Activated CD4-positive, alpha-beta T cell treated with anti-CD3 and anti-CD28 coated beads, Interleukin-2, amount 10 ng/mL, durations not matched to agents 7 days and 5 days (primary cell): ENCODE measurements at places on chromosomes 2 and 18. TPM values are rescaled to one million over a fixed set of nuclear protein-coding genes. Genes with fewer than 3 reads are reported as not detected.

Gene SEPTIN10
- total RNA-seq = 1.7 TPM

Gene ATF2
- 62.1 TPM for total RNA-seq

Gene NT5DC4
- not detected for total RNA-seq

Gene TACR1
- not detected for total RNA-seq

Gene CYBRD1
- total RNA-seq = 0.45 TPM

Gene ABCB6
- 10.3 TPM for total RNA-seq

DNA sequence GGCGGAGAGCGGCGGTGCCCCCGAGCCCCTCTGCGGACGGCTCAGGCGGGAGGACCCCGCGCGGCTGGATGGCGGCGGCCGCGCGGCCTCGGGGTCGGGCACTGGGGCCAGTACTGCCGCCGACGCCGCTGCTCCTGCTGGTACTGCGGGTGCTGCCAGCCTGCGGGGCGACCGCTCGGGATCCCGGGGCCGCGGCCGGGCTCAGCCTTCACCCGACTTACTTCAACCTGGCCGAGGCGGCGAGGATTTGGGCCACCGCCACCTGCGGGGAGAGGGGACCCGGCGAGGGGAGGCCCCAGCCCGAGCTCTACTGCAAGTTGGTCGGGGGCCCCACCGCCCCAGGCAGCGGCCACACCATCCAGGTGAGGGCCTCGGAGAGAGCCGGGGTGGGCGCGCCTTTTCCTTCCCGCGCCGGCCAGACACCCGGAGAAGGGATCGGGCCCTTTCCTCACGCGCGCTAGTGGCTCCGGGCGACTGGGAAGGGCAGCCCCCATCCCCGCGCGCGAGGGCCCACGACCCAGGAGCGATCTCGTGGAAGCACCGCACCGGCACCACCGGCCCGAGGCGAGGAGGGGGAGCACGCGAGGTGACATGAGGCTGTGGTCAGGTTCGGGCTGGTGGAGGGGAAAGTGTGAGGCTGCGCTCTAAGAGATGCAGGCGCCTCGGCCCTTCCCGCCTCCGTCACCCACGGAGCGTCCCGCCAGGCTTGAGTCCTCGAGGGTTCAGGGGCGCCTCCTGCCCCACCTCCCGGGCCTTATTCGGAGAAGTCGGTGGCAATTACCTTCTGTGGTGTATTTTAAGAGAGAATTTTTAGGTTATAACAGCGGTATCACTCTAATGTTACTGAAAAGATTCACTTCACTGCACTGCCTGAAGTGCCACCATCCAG, 607 bp downstream of the LAMA3 start:
- H3K27me3 ChIP-seq = peaks cover 53% of the 10 kb centered on the region
- no peak overlapping the region for H3K27ac ChIP-seq
- no peaks in the 10 kb centered on the region for H3K36me3 ChIP-seq
- DNase-seq = no peak
- H3K4me3 ChIP-seq = peak overlapping the region; percentile 40

GRCh38 chr18:31581498-31582197, 10.0 kb upstream of the TTR start:
- no peaks in the 10 kb centered on the region for H3K4me1 ChIP-seq
- DNase-seq = no peak
- no peaks in the 10 kb centered on the region for H3K27me3 ChIP-seq
- H3K4me3 ChIP-seq = no peak overlapping the region

DNA sequence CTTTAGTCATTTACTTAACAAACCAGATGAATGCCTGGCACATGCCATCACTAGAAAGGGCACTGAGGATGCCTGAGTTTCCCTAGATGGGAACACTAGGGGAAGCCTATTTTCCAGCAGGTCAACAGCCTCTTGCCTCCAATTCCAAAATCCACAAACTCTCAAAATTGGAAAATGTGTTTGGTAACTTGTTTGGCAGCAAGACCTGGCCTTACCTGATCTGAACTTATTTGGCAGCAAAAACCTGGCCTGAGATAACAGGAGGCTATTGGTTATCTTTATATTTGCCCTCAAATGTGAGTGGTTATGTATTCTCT, 2.6 kb downstream of the LIPG start:
- H3K4me3 ChIP-seq = no peak overlapping the region
- DNase-seq = no peak
- H3K27ac ChIP-seq = no peak overlapping the region

- no peak for DNase-seq
- H3K36me3 ChIP-seq = peaks cover 20% of the 10 kb centered on the region
- peaks cover 8% of the 10 kb centered on the region for H3K4me1 ChIP-seq
- H3K27me3 ChIP-seq = no peaks in the 10 kb centered on the region
Measured at GRCh38 chr18:13492314-13492713, 234.0 kb downstream of the FAM210A start.

GRCh38 chr2:236767941-236768340, 198.3 kb downstream of the ACKR3 start:
- H3K36me3 ChIP-seq = no peaks in the 10 kb centered on the region
- H3K27me3 ChIP-seq = peaks cover 5% of the 10 kb centered on the region
- H3K27ac ChIP-seq = no peak overlapping the region
- DNase-seq = no peak
- H3K4me1 ChIP-seq = no peaks in the 10 kb centered on the region

- peaks cover 15% of the 10 kb centered on the region for H3K4me1 ChIP-seq
- H3K4me3 ChIP-seq = peak overlapping the region; percentile 7
- no peaks in the 10 kb centered on the region for H3K27me3 ChIP-seq
Measured at GRCh38 chr2:54422072-54422581, 34.0 kb upstream of the SPTBN1 start.

DNA sequence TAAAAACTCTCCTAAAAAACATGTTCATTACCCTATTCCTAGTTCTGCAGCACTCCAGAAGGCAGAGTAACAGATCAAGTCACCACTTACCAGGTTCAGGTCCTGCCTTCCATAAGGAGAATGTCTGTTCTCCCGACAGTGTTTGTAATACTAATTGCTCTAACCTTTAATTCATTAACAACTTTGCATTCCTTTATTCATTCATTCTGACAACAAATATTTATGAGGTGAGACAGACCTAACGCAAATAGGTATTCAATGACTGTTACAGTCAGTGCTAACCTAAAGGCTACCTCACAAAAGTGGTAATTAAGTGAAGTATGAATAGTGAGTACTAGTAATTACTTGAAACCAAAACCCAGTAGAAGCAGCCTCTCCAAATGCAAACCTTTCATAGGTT, 224.0 kb downstream of the AFF3 start:
- no peak overlapping the region for H3K27ac ChIP-seq
- H3K27me3 ChIP-seq = no peaks in the 10 kb centered on the region
- no peak overlapping the region for H3K4me3 ChIP-seq
- H3K4me1 ChIP-seq = no peaks in the 10 kb centered on the region

- H3K27me3 ChIP-seq = no peaks in the 10 kb centered on the region
- DNase-seq = no peak
- H3K4me3 ChIP-seq = no peak overlapping the region
- H3K4me1 ChIP-seq = peaks cover 12% of the 10 kb centered on the region
Measured at GRCh38 chr2:45728458-45728942, 77.0 kb downstream of the PRKCE start.

GRCh38 chr2:24926602-24927252, 6.7 kb upstream of the ADCY3 start:
- no peak overlapping the region for H3K27ac ChIP-seq
- H3K4me1 ChIP-seq = peaks cover 6% of the 10 kb centered on the region
- DNase-seq = peak; percentile 14
- H3K4me3 ChIP-seq = no peak overlapping the region
- H3K36me3 ChIP-seq = no peaks in the 10 kb centered on the region
- no peaks in the 10 kb centered on the region for H3K27me3 ChIP-seq

DNA sequence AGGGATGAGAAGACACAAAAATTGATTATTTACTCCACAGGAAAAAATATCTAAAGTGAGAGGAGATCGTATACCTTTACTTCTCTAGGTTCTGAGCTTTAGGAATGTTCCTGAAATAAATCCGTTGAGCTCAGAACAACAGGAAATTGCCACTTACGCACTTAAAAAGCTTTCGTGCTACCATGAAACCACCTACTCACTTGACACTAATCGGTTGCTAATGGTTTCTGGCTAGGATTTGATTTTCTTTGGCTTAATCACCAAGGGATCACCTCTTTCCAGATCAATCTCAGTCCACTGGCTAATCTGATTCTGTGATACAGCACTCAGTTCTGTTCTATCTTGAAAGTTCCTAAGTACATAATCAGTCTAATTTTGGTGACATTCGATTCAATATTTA, 419.6 kb downstream of the DLGAP1 start:
- no peaks in the 10 kb centered on the region for H3K36me3 ChIP-seq
- no peak overlapping the region for H3K4me3 ChIP-seq
- peaks cover 6% of the 10 kb centered on the region for H3K27me3 ChIP-seq
- H3K27ac ChIP-seq = no peak overlapping the region
- no peaks in the 10 kb centered on the region for H3K4me1 ChIP-seq

GRCh38 chr2:102194609-102195268, 7.9 kb downstream of the IL1RL2 start:
- no peaks in the 10 kb centered on the region for H3K36me3 ChIP-seq
- no peak overlapping the region for H3K27ac ChIP-seq
- no peak for DNase-seq
- H3K4me1 ChIP-seq = peaks cover 11% of the 10 kb centered on the region
- peaks cover 8% of the 10 kb centered on the region for H3K27me3 ChIP-seq

GRCh38 chr2:145753041-145753608, 1233.2 kb upstream of the ZEB2 start:
- no peak overlapping the region for H3K27ac ChIP-seq
- H3K4me3 ChIP-seq = no peak overlapping the region
- no peaks in the 10 kb centered on the region for H3K36me3 ChIP-seq
- H3K4me1 ChIP-seq = peaks cover 14% of the 10 kb centered on the region
- no peaks in the 10 kb centered on the region for H3K27me3 ChIP-seq

- no peaks in the 10 kb centered on the region for H3K27me3 ChIP-seq
- DNase-seq = peak; percentile 94
- peaks cover 41% of the 10 kb centered on the region for H3K4me1 ChIP-seq
- H3K27ac ChIP-seq = peak within 1 kb of the TSS; percentile 95
- peaks cover 32% of the 10 kb centered on the region for H3K36me3 ChIP-seq
Measured at GRCh38 chr2:47402805-47403608, at the start of gene MSH2. TSS of gene MSH2 (plus strand) at chr2:47403156. CDS start at chr2:47403192, 36 bp downstream.

DNA sequence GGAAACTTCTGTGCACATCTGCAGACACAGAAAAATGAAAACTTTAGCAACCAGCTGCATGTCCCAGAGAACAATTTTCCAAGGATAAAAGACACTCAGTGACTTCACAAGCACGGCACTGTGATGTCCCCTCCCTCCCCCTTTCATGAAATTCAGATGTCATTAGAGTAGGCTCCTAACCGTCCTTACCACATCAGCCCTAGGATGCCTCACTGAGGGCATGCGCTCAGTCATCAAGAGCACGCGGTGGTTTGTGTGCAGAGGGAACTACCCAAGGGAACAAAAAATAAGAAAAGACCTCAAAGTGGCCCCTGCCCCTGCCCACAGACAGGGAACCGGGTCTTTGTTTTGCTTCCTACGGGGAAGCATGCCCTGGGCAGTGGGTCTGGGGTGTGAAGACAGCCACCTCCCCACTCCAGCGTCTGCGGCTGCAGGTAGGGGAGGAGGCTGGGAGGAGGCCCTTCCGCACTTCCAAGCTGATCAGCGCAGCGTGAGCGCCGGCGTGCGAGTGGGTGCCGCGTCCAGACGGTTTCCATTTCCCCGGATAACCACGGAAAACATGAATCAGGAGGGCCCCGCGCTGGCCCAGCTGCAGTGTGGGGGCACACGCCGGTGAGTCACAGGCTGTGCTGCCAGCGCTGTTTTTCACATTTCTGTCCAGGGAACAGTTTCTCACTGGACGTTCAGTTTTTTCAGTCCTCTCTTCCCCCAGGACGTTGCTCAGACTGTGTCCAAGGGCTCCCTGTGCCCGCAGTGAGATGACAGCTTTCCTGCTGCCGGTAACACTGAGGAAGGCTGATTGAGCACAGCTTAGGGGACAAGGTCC, 70.6 kb downstream of the COPS8 start:
- H3K36me3 ChIP-seq = no peaks in the 10 kb centered on the region
- H3K27ac ChIP-seq = no peak overlapping the region
- peaks cover 15% of the 10 kb centered on the region for H3K4me1 ChIP-seq
- H3K4me3 ChIP-seq = no peak overlapping the region

DNA sequence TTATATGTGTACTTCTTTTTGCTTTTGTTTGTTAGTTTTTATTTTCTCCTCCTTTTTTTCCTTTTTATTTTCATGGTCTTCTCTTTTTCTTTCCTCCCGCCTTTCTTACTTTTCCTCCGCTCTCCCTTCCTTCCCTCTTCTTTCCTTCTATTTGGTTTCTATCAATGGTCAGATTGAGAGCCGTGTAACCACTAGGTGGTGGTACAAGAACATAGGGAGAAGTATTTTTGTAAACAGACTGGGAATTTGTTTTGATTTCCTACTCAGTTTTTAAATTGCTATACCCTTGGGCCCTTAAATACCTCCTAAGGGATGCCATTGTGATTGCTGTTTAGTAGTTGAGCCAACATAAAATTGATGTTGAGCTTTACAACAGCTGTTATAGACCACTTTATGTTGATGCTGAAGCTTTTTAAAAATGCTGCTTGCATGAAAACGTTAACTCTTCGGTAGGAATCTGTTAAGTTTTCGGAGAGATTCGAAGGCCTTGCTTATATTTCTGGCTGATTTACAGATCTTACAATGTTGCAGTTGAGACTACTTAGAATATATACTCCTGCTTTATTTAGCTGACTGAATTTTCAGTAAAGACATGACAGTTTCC, 124.2 kb downstream of the UBE2E3 start:
- H3K4me1 ChIP-seq = peaks cover 48% of the 10 kb centered on the region
- DNase-seq = peak; percentile 45
- no peak overlapping the region for H3K4me3 ChIP-seq
- H3K27ac ChIP-seq = no peak overlapping the region
- H3K27me3 ChIP-seq = peaks cover 3% of the 10 kb centered on the region
